Progenitor cell of endocrine pancreas (in vitro differentiated cells): ENCODE measurements at places on chromosomes 3 and 15.

DNA sequence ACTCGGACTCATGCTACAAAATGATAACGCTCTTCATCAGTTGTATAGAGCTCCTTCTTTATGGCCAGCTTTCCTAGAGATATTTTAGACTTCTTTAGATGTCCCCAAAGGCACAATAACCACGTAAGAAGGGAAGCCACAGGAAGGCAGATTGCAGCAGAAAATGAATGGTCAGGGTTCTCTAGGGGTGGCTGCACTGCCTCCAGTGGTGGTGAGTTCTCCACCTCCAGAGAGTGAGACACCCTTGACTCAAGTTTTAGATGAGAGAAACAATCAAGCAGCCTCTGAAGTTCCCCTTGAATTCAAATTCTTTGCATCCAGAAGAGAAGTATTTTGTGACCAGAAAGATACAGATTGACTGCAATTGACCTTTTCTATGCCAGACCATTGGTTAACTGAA lies 191.5 kb downstream of the TP63 start:
- no peaks in the 10 kb centered on the region for H3K36me3 ChIP-seq
- no peaks in the 10 kb centered on the region for H3K4me1 ChIP-seq
- no peak for DNase-seq

DNA sequence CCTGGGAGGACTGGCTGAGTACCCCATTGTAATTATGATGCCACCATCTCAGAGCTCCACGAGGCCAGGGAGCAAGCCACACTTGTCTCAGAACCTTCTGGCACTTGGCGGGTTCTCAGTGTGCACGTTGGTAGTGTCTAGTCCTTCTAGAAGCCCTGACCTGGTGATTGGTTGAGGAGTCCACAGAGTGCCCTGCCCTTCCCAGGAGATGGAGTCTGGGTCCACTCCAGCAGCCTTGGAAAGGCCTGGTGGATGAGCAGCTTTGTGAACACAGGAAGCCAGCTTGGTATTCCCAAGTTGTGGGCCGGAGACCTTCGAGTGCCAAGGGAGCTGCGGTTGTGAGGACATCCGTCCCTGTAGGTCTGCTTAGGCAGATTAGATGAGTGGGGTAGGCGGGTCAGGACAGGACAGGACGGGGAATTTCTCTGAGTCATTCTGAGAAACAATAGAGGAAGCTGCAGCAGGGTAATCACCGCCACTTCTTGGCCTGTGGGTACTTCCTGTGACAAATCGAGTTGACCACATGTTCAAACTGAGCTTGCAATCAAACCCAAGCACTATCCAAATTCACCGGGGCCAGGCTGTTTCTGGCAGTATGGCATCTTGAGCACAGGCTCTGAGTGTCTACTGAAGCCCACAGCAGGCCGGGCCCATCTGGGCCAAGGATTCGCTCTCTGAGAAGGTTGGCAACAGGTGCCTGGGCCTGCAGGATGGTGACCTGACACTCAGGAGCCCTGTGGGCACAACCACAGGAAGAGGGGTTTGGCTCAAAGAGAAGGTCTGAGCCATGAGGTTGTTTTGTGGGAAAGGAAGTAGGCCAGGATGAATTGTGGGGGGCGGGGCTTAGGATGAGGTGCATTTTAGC lies 71.5 kb upstream of the PLXNA1 start:
- H3K27ac ChIP-seq, result no peak overlapping the region
- no peaks in the 10 kb centered on the region for H3K27me3 ChIP-seq
- H3K4me1 ChIP-seq, result peaks cover 18% of the 10 kb centered on the region
- peaks cover 4% of the 10 kb centered on the region for H3K36me3 ChIP-seq

DNA sequence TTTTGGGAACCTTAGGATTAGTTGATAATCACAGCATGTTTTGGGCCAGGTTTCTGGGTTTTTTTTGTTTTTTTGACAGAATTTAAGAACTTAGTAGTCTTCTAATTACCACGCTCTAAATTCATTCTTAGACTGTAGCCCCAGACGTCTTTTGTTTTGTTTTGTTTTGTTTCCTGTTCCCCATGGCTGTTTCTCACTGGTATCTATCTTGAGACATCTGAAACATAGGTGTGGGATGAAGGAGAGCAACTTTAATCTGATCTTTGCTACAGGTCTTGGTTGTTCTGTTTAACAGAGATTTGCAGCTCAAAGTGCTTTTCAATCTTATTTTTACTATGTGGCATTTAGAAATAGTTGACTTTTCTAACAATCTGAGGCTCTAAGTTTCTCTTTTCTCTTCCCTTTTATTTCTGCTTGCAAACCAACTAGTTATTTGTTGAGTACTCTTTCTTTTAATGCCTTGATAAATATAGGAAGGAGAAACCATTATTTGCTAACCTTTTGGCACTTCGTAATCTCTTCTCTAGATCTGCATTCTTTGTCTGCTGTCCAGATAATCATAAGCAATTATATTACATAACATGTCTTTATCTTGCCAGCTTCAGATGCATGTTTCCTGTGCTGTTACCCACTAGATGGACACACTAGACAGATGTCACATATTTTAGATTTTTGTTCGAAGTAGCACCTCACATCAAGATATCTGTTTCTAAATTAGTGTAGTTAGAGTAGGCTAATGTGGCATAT lies 40.9 kb downstream of the FBXL2 start:
- no peaks in the 10 kb centered on the region for H3K27me3 ChIP-seq
- DNase-seq, result no peak
- no peak overlapping the region for H3K4me3 ChIP-seq
- peaks cover 9% of the 10 kb centered on the region for H3K4me1 ChIP-seq

DNA sequence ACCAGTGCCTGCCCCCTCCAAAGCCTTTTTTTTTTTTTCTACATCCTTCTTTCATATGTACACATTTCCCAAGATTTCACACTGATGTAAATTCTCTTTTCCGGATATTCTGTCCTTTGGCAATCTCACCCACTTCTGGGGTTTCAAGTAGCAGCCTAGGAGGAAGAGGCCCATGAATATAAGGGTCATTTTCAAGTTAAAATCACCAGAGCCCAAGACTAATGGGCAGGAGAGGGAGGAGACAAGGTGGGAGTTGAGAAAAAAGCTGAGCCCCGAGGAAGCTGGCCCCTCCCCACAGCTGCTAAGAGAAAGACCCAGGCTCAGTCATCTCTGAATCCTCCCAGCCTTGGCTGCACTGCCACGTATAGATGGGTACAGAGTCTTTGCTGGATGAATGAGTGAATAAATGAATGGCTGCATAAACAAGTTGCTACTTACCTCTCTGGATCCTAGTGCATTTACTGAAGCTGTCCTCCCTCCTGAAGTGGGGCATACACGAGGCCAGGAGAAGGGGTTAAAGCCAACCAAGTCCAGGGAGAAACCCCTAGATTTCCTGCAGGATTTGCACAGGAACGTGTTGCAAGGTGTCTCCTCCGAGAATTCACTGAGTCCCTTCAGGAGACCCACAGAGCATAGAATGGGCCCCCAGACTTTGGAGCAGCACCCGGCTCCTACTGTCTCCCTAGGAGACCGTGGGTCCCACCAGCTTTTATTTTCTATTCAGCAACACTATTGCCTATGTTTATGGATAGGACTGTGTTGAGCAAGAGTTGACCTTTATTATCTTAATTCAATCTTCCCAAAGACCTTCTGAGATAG lies 100.8 kb upstream of the LIPC start:
- H3K36me3 ChIP-seq, result peaks cover 7% of the 10 kb centered on the region
- no peaks in the 10 kb centered on the region for H3K27me3 ChIP-seq
- peak overlapping the region; percentile 98 for H3K27ac ChIP-seq

DNA sequence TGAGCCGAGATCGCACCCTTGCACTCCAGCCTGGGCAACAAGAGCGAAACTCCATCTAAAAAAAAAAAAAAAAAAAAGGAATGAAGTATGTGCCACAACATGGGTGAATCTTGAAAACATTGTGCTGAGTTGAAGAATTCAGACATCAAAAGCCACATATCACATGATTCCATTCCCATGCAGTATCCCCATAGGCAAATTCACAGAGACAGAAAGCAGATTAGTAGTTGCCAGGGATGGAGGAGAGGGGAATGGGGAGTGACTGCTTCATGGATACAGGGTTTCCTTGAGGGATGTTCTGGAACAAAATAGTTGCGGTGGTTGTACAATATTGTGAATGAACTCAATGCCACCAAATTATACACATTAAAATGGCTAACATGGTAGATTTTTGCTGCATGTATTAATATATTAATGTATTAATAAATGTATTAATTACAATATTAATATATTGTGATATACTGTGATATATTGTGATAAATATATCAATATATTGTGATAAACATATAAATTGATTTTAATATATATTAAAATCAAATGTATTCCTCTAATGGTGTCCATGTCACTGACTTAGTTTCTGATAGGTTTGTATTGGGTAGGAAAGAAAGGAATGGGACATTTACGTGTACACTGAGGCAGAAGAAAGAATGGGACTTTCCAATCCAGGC lies 34.9 kb downstream of the SMAD3 start:
- H3K4me1 ChIP-seq, result peaks cover 7% of the 10 kb centered on the region
- no peaks in the 10 kb centered on the region for H3K36me3 ChIP-seq
- H3K27ac ChIP-seq, result no peak overlapping the region
- DNase-seq, result no peak
- H3K4me3 ChIP-seq, result no peak overlapping the region

GRCh38 chr3:171585039-171585438 lies 124.8 kb upstream of the TNIK start:
- DNase-seq, result no peak
- peaks cover 10% of the 10 kb centered on the region for H3K4me1 ChIP-seq
- H3K36me3 ChIP-seq, result no peaks in the 10 kb centered on the region
- H3K4me3 ChIP-seq, result no peak overlapping the region

- H3K4me1 ChIP-seq, result peaks cover 36% of the 10 kb centered on the region
- peaks cover 8% of the 10 kb centered on the region for H3K36me3 ChIP-seq
- peak overlapping the region; percentile 97 for H3K27ac ChIP-seq
- H3K27me3 ChIP-seq, result peaks cover 12% of the 10 kb centered on the region
- peak overlapping the region; percentile 85 for H3K4me3 ChIP-seq
- peak; percentile 87 for DNase-seq
These were observed 5.6 kb upstream of the MECOM start for GRCh38 chr3:169668957-169669741.

DNA sequence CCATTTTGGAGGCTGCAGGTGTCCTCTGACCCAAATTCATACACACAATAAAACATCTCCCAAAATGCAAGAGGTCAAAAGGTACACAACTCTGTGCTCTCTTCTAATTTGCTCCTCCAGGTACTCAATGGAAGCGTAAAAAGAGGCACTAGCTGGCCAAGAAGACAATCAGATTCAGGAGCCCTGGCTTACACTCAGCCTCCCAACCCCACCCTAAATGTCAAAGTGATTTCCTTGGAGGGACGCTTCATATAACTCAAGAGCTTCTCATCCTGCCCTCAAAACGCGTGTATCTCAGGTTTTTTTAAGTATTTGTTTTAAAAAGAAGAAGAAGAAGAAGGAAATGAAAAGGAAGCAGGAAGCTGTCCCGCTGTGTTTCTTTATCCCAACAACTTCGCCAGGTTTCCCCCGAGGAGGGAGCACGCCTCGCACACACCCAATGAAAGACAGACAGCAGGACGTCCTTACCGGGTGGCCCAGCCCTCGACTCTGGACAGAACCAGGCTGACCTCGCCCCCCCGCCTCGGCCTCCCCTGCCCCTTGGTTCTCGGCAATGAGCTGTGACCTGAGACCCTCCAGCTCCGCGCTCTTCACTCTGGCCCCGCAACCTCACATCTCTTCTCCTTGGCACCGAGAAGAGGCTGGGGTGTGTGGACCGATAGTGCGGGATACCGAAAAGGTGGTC lies 620.7 kb upstream of the ZNF385D start:
- peaks cover 5% of the 10 kb centered on the region for H3K4me1 ChIP-seq
- no peaks in the 10 kb centered on the region for H3K36me3 ChIP-seq
- H3K27ac ChIP-seq, result no peak overlapping the region
- H3K4me3 ChIP-seq, result peak overlapping the region; percentile 64
- DNase-seq, result no peak

DNA sequence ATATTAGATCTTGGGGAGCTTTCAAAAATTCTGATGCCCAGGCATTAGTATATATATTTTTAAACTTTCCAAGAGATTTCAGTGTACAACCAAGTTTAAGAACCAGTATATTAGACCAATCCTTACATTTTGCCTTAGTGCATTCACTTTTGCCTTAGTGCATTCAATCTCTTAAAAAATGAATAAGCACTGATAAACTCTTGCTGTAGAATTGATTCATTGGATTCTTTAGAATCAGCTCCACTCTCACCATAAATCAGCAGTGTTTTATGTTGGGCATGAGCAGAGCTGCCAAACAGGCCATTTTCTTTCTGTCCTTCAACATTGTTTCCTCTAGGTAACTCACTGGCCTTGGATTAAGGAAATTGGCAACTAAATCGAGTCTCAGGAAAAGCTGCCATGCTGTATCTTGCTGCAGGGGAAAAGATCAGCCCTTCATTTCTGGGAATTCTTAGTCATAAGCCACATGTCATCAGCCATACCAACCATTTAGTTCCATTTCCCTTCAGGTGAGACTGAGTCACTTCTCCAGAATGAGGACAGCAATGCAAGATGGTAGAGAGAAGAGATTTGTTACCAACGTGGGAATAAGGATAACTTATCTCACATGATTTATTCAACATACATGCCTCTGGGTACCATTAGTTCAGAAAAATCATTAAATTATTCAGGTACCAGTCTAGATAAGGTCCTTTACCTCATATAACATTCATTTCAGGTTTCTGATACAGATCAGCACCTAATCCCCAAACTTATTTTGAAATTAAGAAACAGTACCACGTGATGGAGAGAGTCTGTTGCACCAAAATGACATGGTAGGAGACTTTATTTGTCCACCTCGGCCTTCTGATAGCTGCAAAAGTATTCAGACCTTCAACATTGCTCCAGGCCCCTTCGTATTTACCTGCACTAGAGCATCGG lies 192.5 kb downstream of the P3H2 start:
- no peak overlapping the region for H3K27ac ChIP-seq
- no peaks in the 10 kb centered on the region for H3K4me1 ChIP-seq
- no peaks in the 10 kb centered on the region for H3K36me3 ChIP-seq
- no peak for DNase-seq
- no peak overlapping the region for H3K4me3 ChIP-seq
- H3K27me3 ChIP-seq, result peaks cover 49% of the 10 kb centered on the region

DNA sequence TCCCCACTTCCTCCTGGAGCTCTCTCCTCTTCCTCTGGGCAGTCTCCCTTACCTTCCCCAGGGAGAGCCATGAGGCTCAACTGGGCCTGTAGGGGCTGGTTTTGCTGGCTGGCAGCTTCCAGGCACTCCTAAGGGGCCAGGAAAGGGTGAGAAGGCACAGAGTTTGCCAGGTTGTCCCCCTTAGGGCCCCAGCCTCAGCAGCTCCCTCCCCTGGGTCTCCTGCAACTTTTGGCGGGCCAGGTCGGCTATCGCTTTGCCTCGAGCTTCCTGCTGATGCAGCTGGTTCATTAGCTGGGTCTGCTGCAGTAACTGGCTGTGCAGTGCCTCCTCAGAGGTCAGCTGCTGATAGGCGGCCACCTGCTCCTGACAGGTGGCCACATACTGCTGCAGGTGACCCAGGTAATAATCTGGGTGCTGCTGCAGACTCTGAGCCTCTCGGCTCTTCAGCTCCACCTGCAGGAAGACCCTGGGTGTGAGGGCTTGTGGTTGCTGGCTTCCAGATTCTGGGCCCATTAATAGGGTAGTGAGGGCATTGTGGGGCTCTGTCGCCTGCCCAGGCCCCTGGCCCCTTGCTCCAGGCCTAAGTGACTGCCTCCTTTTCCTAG lies 29.7 kb upstream of the OR4F6 start:
- H3K27me3 ChIP-seq, result peaks cover 36% of the 10 kb centered on the region
- no peaks in the 10 kb centered on the region for H3K4me1 ChIP-seq
- no peaks in the 10 kb centered on the region for H3K36me3 ChIP-seq
- H3K27ac ChIP-seq, result no peak overlapping the region
